AG20443 (cell line): ENCODE measurements at places on chromosomes 1 and 21.

DNA sequence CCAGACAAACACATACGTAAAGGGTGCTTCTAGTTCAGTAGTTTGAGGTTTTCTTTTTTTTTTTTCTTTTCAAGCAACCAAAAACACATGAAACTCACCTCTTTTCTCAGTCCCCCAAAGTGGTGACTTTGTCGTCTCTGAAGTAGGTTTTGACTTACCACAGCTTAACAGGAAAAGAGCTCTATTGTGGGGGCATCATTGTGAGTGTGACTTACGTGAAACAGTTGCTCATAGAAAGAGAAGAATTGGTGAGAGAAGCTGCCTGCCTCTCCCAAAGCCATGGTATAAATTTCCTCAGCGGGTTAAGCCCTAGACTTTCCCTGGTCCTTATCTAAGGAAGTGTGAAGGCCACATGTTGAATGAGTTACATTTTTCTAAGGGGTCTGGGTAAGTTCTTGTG is 11.9 kb downstream of the FASLG start:
- no peak for DNase-seq

GRCh38 chr1:201406831-201407406 is 7.8 kb upstream of the LAD1 start:
- DNase-seq: no peak

- no peak for DNase-seq
Measured at GRCh38 chr1:170559166-170559565, 27.2 kb downstream of the GORAB start.

GRCh38 chr1:119747451-119747850 is 21.3 kb downstream of the HMGCS2 start:
- no peak for DNase-seq

GRCh38 chr1:50329332-50329932 is 93.8 kb downstream of the DMRTA2 start:
- no peak for DNase-seq

DNA sequence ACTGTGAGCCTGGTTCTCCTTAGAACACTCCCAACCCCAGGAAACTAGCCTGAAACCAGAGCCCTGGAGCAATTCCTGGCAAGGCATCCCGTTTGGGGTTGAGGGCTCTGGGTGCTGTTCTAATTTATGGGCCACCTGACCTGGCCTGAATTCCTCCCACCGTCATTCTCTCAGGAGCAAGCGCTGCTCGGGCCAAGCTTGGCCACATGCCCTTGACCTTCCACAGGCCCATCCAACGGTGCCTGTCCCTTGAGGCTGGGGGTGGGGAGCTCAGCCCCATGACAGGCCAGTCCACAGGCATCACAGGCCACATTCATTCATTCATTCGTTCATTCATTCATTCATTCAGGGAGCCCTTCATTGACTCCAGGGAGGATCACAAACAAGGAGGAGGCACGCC is 5.3 kb downstream of the PADI2 start:
- DNase-seq: no peak

- DNase-seq: no peak
Measured at GRCh38 chr1:147798731-147799130, 38.3 kb upstream of the GJA5 start.

GRCh38 chr1:226371027-226371694 is 36.7 kb downstream of the PARP1 start:
- DNase-seq: no peak

- DNase-seq: no peak
Measured at GRCh38 chr1:228958121-228958520, 222.8 kb downstream of the RHOU start.

DNA sequence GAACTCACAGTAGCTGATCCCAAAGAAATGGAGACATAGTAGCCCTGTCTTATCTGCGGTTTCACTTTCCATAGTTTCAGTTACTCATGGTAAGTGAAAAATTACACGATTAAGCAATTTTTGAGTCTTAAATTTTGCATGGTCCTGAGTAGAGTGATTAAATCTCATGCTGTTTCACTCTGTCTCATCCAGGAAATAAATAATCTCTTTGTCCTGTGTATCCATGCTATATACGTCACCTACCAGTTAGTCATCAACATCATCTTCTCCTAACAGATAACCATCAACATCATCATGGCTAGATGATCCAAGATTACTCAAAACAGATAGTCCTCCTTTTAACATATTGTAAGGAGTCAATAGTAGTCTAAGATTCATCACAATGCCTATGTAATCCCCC is 1589.3 kb downstream of the BRINP3 start:
- no peak for DNase-seq

GRCh38 chr1:174322202-174322862 is 125.4 kb upstream of the GPR52 start:
- no peak for DNase-seq

GRCh38 chr1:90402893-90403849 is 313.9 kb downstream of the BARHL2 start:
- DNase-seq: peak; percentile 36

GRCh38 chr1:63522891-63523728 is at the start of the genes EFCAB7 and ITGB3BP:
Gene EFCAB7 (plus strand): TSS chr1:63523525. CDS start chr1:63525573, 2,048 bp downstream.
Gene ITGB3BP (minus strand): TSS chr1:63523225. CDS start chr1:63523133, 92 bp downstream.
- peak; percentile 93 for DNase-seq

DNA sequence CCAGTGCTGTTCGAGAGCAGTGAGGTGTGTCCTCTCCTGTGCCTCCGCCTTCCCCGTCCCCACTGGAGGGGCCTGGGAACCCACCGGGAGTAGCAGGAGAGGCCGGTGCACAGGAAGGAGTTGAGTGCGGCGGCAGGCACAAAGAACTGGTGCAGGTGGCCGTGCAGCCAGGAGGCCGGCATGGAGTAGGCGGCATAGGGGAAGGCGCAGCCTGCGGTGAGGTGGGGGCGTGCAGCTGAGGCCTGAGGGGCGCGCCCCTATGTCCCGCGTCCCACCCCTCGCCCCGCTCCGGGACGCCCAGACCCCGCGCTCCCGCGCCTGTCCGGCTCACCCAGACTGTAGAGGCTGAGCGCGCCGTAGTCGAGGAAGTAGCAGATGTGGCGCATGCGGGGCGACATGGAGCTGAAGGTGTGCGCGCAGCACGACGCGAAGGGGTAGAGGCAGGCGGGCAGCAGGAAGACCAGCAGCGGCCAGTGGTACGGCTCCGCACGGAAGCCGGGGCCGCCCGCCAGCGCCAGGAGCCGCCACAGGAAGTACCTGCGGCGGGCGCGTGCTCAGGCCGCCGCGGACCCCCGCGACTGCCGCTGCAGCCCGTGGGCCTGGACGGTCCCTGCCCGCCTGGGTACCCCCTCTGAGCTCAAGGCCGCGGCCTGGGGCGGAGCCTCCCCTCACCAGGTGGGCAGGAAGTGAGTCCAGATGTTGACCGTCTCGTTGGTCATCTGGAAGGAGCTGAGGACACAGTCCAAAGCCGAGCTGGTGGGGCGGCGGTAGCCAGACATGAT is 2.2 kb downstream of the PAQR6 start:
- DNase-seq: peak; percentile 50

DNA sequence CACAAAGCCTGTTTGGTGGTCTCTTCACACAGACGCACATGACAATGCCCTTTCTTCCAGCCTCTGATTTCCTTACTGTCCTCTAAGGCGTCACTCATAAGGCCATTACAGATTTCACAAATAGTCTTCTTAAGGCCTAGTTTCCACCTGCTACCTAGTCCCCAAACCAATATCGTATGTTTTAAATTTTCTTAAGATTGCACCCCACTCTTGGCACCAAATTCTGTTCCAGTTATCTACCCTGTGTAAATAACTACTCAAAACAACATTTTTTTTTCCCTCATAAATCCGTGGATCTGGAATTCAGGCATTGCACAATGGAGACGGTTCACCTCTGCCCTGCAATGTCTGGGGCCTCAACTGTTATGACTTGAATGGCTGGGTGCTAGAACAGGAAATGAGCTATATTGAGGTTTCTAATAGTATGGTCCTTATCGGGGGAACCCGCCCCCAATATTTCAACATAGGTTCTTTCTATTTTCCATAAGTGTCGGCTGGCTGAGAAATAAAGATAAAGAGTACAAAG is 36.9 kb upstream of the SERTAD4 start:
- no peak for DNase-seq

GRCh38 chr1:226034482-226034881 is 28.0 kb upstream of the H3-3A start:
- peak; percentile 96 for DNase-seq

DNA sequence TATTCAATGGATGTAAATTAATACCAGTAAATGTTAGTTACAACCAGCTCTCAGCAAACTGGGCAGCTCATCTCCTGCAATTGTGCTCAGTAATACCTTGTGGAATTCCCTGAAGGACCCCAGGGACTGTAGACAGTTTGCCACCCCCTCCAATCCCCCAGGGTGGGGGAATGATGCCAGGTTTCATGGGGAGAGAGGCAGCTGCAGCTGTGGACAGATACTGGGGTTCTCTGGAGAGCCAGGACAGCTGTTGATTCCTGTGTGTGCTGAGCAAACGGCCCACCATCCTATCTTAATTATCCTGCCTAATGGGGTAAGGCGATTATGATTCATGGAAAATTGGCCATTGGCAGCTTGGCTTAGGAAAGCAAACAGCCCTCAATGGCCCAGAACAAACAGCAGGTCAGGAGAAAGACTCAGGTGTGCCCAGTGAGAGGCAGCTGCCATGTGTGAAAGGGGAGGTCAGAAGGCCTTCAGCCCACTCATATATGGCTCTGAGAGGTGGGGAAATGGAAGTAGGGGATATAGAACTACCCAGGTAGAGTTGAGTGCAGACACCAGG is 148.9 kb upstream of the CTTNBP2NL start:
- no peak for DNase-seq

DNA sequence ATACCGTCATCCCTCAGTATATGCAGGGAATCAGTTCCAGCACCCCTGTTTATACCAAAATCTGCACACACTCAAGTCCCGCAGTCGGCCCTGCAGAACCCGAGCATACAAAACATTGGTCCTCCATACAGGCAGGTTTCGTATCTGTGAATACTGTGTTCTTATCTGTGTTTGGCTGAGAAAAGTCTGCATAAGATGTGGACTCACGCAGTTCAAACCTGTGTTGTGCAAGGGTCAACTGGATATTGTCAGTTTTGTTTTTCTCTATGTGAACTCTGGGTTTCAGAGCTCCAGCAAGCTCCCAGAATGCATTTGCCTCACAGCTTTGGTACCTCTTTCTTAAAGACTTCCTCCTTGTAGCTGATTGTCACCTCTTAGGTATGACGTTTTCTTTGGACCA is 100.6 kb downstream of the NR5A2 start:
- DNase-seq: no peak

DNA sequence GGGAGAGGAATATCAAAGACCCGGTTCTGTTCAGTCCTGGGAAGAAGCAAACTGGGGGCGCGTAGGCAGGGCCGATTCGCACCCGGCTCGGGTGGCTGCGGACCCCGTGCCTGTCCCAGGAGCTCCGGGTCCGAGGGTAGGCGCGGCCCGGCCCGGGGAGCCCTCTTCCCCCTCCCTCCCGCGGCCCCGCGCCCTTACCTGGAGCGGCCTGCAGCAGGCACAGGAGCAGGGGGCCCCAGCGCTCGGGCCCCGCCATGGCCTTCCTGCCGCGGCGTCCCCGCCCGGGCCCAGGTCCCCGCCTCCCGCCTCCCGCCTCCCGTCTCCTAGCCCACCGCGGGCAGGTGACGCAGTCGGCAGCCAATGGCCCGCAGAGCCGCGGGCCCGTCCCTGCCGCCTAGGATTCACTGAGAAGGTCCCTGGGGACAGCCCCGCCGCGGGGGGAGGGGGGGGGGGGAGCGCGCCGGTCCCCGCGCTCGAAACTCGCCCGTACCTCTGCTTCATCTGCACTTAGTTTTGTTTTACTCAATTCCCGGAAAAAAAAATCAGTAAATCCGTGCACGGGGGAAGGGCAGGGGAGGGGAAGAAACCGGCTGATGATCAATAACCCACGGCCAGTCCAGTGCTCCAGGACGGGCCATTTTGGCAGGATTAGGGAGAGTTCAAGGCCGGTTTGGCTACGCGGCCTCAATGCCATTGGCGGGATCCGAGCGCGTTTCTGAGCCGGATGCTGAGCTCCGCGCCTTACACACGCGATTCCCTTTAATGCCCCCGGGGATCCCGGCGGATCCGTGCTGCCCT is at the start of gene IFNLR1:
TSS of gene IFNLR1 (minus strand) at position 297 of the 798 bp plus-strand sequence. CDS start at position 256, 41 bp downstream.
- DNase-seq: peak; percentile 69

DNA sequence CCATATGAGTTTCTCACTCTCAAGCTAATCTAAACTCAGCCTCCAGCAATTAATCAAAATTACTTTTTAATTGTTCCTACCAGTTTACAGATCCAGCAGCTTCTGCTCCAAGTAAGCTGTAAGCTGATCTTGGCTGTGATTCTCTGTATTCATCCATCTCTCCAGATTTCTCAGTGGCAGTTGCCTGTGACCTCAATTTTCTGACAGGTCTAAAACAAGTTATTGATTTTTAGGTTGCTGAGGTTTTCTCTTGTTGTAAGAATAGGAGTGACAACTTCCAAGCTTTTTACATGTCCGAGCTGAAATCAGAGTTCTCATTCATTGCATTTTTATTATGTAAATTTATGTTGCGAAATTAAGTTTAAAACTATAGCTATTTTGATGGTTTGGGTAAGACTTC is 1044.4 kb downstream of the PLA2G4A start:
- no peak for DNase-seq

- DNase-seq: peak; percentile 61
Measured at GRCh38 chr1:207084701-207085180, 3.9 kb upstream of the C4BPB start.

GRCh38 chr1:178867670-178868069 is 3.2 kb downstream of the ANGPTL1 start:
- DNase-seq: peak; percentile 9

- peak; percentile 63 for DNase-seq
Measured at GRCh38 chr1:25641931-25642573, 25.5 kb downstream of the MAN1C1 start.

DNA sequence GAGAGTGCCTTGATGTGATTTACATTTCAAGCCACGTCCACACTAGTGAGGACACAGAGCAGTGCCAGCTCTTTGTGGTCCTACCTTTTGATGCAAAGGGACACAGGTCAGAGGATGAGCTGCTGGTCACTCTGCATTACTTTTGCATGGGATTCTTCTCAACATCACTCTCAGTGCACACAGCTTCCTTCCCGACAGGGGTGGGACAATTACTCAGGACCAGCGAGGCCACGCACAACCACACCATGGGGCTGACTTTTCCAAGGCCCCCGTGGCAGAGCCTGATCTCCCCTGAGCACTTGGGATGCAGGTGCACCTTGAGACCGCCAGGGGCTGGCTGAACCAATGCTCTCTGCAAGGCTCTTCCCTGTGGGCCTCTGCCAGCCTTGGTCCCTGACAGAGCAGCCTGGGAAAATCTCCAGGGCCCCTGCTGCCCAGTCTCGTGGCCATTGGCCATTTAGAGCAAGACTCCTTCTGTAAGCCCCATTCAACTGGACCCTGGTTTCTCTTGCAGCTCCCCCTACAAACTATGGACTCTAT is 13.2 kb upstream of the PRAMEF12 start:
- DNase-seq: peak; percentile 14
